Stimulated activated CD4-positive, alpha-beta T cell treated with anti-CD3 and anti-CD28 coated beads, Interleukin-1b, Interleukin-23, amount 100 ng/mL, for 1 hour (primary cell): ENCODE measurements at places on chromosomes 1 and 21.
A peak's percentile ranks its signal among the peaks of the same experiment; 100 is the strongest.

DNA sequence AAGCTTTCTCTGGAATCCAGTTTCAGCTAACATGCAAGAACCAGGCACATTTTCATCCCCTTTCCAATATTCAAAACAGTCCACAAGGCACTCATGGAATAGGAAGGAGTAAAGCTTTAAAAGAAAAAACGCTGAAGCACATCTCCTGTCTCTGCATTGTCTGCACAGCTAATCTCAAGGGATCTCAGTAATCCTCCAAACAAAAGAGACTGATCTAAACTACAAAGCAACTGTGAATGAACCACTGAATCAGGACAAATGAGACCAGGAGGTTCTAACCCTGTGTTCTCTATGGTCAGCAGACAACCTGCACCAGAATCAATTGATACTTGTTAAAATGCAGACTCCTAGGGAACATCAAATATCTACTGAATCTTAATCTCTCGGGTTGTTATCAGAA, 399.0 kb downstream of the HHAT start:
- DNase-seq = no peak

DNA sequence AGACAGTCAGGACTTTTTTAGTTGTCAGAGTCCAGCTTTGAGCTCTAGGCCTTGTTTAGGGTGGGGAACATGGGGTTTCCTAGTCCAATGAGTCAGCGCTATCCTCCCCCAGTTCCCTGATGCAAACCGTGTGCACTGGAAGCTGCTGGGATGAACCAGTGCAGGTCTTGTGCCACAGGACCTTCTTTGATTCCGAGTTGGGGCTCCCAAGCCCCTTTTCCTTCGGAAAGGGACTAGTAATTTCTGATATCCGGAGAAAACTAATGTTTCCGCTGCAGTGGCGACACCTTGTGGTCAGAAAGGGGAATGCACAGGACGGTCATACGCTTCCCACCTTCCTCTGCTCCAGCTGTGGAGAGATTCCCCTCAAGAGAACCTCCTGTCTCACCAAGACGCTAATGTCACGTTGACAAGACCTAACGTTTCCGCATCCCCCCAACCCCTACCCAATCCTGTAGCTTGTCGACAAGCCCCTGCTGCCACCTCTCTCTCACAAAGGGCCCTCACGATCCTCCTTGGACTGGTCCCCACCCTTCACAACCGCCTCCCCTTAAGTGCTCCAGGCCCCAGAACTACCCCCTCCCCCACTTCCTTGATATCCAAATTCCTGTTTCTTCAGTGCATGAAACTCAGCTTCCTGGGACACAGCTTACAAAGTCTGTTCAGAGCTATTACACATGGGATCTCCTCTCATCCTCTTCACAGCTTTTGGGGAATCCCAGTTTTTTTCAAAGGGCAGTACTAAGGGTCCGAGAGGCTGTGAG, 30.9 kb downstream of the GPA33 start:
- DNase-seq = peak; percentile 70

DNA sequence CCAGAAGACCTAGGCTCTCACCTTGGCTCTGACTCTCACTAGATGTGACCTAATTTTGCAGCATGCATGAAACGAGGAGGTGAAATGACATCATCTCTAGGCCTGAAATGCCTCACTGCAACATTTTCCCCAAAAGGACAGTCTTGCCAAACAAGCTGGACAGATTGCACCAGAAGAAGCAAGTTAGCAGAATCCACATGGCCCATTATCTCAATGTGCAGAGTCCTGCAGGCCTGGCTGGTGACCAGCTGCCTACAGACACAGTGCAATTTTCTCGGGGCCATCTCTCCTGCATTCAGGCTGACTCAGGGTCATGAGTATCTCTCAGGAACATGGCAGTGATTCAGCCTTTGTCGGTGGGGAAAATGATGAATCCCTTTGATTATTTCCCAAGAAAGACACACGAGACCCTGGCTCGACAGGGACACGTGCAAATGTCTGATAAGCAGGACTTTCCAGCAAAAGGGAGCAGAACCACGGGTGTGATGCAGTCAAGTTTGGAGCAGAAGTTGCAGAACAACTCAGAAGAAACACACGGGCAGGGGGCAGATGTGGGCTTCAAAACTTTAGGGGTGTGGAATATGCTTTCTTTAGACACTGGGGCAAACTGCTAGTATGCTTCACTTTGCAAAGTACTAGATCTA, 38.7 kb downstream of the TRIM67 start:
- no peak for DNase-seq

DNA sequence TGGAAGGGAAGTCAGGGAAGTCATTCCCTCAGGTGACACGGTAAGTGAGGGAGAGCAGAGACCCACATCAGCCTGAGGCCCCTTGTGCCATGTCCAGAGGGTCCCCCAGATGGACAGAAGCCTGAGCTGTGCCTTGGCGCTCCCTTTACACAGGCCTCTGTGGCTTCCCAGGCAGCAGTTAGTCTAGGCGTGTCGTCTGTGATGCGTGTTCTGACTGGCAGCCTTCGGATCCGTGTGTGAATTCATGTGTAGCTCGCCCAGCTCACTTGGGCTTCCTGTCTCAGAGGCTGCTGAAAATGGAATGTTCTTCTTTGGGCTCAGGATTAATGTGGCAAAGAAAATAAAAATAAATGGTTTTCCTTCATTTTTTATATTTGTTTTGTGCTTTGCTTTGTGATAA, 28.3 kb downstream of the PRMT2 start:
- DNase-seq = no peak

DNA sequence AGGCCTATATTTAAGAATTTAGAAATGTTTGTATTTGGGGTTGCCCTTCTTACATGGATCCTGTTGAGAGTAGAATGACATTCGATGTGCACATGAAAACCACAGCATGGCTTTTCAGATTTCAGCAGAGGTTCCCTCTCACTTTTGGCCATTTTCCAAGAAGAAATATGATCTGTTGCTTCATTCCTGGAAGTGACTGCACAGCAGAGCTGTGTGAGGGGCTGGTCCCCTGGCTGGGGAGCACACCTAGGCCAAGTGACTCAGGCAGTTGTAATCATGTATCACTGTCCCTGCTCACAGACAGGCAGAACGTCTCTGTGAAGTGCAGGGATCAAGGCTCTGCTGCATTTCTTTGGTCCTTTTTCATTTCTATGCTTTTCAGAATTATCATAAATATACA, 32.3 kb downstream of the AGT start:
- no peak for DNase-seq
